ENCODE measurements at places on chromosomes 1 and 21. TPM values are rescaled to one million over a fixed set of nuclear protein-coding genes. Genes with fewer than 3 reads are reported as not detected.

SYT2 gene
- polyA plus RNA-seq = 0.01 TPM

NHLH1 gene
- 0.09 TPM for polyA plus RNA-seq

S100A1 gene
- polyA plus RNA-seq = 2.3 TPM

ITGB2 gene
- 7.3 TPM for polyA plus RNA-seq

ANKRD34A gene
- 0.47 TPM for polyA plus RNA-seq

CGN gene
- polyA plus RNA-seq = 13.7 TPM

ERMAP gene
- 5.1 TPM for polyA plus RNA-seq

All from esophagus (tissue), 2 donors.